ENCODE measurements at places on chromosomes 4 and X.

- DNase-seq, result peak; percentile 45
These were observed 763 bp downstream of the PYURF start for GRCh38 chr4:88522702-88523324.

- DNase-seq, result no peak
These were observed 25.0 kb downstream of the TEC start for GRCh38 chr4:48244665-48245064.

DNA sequence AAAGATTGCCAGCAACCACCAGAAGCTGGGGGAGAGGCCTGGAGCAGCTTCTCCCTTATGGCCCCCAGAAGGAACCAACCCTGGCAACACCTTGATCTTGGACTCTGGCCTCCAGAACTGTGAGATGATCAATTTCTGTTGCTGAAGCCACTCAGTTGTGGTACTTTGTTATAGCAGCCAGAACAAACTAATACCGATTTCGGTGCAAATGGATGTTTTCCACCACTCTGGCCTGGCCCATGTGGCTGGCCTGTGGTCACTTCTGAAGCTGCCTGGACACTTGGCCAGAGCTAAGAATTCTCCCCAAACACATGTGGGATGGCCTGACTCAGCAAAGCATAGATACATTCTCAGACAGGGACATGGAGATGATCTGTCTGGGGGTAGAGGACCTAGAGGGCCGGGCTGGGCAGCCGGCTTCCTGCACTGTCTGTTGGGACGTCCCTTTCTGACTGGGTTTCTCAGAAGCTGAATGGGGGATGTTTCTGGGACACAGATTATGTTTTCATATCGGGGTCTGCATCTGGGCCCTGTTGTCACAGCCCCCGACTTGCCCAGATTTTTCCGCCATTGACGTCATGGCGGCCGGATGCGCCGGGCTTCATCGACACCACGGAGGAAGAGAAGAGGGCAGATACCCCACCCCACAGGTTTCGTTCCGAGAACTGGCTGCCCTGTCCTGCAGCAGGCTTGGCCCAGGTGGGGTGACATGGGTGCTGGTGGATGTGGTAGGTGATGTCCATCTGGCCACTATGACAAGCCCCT, 4.1 kb downstream of the FOXP3 start:
- DNase-seq, result no peak

- no peak for DNase-seq
These were observed 42.2 kb downstream of the AGA start for GRCh38 chr4:177400030-177400429.

GRCh38 chr4:141647966-141648365, 11.6 kb downstream of the IL15 start:
- DNase-seq, result no peak

DNA sequence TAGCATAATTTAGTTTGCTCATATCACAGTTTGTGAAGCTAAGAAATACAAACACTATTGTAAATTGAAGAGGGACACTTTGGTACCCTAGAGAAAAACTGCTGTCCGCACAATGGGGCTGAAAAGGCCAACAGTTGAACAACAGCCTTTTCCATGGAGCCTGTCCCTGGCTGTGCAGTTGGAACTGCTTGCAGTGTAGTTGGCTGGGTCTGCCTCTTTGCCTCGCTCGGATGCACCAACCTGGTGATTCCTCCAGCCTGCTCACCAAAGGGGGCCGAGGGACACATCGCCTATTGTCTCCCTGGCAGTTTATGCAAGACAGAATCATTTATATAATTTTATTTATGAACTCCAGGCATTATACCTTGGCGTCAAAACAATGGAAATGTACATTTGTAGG, 16.5 kb upstream of the GALNT7 start:
- DNase-seq, result no peak

DNA sequence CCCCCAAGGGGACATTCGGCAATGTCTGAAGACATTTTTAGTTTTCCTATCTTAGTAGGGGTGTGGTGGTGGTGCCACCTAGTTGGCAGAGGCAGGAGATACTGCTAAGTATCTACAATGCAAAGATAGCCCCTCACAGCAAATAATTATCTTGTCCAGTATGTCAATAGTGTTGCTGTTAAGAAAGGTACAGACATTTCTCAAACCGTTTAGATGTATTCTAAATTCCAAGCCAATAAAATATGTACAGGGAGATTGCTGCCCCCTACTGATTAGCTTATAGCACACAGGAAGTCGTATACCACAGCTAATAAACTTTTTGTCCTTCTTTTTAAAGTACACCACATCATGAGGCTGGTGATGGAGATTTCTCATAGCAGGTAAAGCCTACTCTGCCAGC, 260.5 kb downstream of the TMA16 start:
- DNase-seq, result peak; percentile 3

DNA sequence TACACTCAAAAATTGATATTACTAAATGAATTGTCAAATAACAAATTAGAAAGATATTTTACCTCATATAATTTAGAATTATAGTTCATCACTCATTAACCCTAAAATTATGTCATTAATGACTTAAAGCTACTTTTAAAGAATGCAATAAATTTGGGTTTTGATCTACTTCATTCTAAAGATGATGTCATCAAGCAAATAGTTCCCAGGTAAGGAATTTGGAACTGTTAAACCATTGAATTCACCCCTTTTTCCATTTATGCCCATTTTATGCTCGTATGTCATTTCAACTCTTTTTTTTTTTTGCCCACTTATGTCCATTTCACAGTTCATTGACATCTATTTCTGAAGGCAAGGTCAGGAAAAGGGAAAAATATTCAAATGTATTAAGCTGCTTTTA, 135.5 kb downstream of the TLL1 start:
- no peak for DNase-seq

- no peak for DNase-seq
These were observed 69.3 kb downstream of the MTMR1 start for GRCh38 chrX:150762258-150763165.

- DNase-seq, result no peak
These were observed 178.1 kb upstream of the CPEB2 start for GRCh38 chr4:14824189-14824588.

DNA sequence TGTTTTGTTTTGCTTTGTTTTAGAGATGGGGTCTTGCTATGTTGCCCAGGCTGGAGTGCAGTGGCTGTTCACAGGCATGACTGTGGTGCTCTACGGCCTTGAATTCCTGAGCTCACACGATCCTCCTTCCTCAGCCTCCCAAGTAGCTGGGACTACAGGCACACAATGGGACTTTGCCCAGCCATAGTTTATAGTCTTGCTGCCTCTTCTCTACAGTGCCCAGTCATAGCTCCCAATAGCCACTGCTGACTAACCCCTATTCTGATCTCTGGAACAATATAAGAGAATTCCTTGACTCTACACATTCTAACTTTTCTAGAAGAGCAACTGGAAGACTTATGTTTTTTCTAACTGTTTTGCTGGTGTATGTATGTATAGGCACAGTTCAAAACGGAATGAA, 319.2 kb downstream of the PCDH7 start:
- no peak for DNase-seq

DNA sequence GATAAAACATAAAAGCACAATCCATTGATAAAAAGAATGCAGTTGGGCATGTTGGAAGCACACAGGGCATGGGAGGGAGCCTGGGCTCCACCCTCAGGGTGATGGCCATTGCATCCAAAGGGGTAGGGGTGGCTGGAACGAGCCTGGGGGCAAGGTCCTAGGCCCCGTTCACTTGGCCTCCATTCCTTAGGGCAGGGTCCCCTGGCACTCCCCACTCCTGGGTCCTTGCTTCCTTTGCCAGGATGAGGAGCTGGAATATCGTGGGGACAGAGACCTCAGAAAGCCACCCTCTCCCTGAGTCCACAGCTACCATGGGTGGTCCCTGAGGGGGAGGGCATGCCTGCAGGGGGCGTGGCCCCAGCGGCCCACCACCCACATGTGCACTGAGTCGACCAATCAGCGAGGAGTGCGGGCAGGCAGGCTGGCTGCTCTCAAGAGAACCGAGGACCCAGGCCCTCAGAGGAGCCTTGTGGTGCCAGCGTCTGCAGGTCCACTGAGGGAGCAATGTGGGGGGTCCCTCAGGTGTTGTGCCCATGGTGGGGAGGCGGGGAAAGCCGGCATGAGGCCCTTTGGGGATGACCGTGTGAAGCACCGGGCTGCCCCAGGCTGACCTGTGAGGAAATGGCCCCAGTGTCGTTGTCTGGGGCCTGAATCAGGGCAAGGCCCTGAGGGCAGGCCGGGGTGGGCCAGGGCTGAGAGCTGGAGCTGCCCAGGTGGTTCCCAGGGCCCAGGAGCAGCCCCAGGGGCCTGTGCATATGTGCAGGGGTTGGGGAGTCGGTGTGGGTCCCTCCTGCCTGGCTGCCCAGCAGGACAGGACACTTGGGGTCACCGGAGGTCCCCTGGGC, 78.6 kb upstream of the AMELX start:
- no peak for DNase-seq

GRCh38 chr4:180560896-180561295, 1682.3 kb upstream of the TENM3 start:
- no peak for DNase-seq

GRCh38 chr4:158812133-158812532, 43.3 kb downstream of the FNIP2 start:
- no peak for DNase-seq

- no peak for DNase-seq
These were observed 388.6 kb upstream of the PITX2 start for GRCh38 chr4:111011458-111011857.

DNA sequence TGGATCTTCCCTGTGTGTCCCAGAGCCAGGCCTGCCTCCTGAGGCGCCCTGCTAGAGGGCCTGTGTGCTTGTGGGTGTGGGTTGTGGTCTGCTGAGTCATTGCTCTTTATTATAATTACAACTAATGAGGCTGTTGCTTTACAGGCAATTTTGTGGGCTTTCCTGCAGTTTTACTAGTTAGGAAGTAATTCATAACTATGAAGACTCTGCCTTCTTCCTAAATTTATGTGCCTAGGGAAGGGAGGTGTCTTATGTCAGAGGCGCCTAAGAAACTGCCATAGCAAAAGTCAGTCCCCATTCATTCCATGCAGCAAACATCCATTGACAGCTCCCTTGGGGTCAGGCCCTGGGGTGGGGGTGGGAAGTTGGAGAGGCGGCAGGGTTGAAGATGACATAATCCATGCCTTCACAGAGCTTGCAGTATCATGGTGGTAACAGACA, 359.2 kb downstream of the IDS start:
- DNase-seq, result no peak

DNA sequence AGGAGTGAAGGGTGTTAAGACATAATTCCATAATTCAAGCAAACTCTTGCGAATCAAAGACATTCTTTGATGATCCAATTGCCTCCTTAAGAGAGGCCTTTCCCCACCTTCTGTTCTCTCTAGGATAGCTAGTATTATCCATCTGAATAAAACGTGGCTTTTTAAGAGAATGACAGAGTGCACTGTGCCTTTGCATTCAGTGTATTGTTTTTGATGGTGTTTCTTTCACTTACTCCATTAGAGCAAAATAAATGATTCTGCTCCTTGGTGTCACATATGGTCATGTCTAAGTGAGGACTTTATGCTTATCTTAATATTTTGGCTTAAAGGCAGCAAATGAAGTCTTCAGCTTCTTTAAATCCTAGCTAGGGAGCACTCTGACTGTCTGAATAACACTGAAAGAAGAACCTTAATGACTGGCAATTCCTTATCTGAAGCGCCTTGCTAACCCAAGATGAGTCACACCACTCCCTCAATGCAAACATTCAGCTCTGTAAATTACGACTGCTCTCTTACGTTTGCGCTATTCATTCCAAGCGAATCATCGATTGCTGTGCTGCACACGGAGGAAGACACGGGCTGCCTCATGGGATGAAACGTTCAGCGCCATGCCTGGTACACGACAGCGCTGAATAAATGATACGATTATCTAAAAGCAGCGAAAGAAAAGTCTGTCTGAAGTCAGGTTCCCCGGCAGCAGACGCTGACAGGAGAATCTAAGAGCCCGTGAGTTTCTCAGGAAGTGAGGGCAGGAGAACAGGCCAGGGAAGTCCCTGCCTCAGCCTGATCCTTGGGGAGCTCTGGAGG, 35.1 kb upstream of the GEMIN8 start:
- no peak for DNase-seq

GRCh38 chr4:54403700-54404453, 174.8 kb downstream of the PDGFRA start:
- DNase-seq, result no peak

DNA sequence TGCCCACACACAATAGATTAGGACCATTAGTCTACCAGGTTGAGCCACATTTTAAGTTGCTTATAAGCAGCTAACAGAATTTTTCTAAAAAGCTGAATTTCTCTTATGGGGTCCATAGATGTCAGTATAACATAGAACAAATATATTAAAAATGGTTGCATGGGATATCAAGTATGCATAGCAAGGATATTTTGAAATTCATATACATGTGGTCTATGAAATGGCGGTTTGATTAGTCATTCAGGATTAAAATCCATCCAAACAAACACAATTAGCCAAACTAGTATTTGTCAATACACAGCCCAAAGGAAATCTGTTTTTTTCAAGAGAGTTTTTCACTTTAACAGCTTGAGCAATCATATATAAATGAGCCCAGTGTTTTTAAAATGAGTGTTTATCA, 33.5 kb upstream of the AMOT start:
- DNase-seq, result no peak

GRCh38 chr4:88893961-88894360, 163.0 kb downstream of the FAM13A start:
- DNase-seq, result no peak

DNA sequence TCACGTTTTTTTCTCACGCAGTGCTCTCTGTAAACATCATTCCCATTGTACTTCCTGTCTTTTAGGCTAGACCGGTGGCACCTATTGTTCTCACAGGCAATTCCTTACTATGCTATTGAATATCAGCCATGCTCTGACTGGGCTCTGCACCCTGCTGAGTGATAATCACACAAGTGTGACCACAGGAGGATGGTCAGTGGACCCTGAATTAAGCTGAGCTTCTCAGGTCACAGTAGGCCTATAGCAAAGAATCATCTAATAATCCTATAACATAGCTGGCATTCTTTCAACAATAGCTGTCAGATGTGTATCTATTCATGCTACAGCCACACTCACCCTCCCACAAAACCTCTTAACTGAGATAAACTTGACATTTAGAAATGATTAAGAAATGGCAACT, 2399.8 kb upstream of the TENM3 start:
- no peak for DNase-seq

DNA sequence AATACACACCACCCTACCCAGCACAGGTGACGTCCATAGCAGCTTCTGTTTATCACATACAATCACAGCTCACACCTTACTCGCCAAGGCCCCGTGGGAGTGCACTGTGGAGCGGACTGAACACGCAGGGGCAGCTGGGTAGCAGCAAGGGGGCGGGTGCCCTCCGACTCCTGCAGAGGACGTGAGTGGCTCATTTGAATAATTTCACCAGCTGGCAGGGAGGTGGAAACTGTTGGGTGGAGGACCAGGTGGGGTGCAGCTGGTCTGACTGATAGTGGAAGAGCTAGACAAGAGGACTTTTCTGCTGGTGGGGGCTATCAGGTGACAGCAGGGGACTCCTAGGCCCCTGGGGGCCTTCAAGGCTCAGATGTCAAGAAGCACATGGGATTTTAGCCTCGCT, 16.3 kb downstream of the MAN2B2 start:
- DNase-seq, result peak; percentile 54

GRCh38 chrX:72470532-72471223, 102.0 kb downstream of the HDAC8 start:
- DNase-seq, result no peak
